ENCODE measurements at places on chromosomes 3 and 15.

- peaks cover 20% of the 10 kb centered on the region for H3K27me3 ChIP-seq
- no peak for DNase-seq
- H3K36me3 ChIP-seq, result no peaks in the 10 kb centered on the region
- peaks cover 6% of the 10 kb centered on the region for H3K4me1 ChIP-seq
- no peak overlapping the region for H3K4me3 ChIP-seq
Measured at GRCh38 chr3:10470120-10471053, 35.0 kb downstream of the ATP2B2 start.

DNA sequence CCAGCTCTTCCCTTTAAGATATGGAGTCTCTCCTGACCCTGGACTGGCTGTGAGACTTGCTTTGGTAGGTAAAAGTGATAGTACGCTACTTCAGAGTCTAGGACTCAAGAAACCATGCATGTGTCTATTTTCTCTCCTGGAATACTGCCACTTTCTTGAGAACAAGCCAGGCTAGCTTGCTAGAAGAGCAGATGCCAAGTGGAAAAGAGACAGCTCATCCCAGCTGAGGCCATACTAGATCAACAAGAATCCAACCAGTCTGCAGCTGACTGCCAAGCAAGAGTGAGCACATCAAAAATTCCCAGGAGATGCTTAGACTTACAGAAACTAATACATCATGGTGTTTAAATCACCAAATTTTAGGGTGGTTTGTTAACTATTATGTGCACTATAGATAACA lies 208.3 kb upstream of the RBMS3 start:
- no peak overlapping the region for H3K27ac ChIP-seq
- DNase-seq, result no peak
- no peaks in the 10 kb centered on the region for H3K27me3 ChIP-seq
- no peaks in the 10 kb centered on the region for H3K4me1 ChIP-seq

GRCh38 chr3:130973406-130973805 lies 53.2 kb downstream of the ASTE1 start:
- no peaks in the 10 kb centered on the region for H3K27me3 ChIP-seq
- H3K27ac ChIP-seq, result no peak overlapping the region
- no peaks in the 10 kb centered on the region for H3K4me1 ChIP-seq
- H3K36me3 ChIP-seq, result peaks cover 13% of the 10 kb centered on the region
- H3K4me3 ChIP-seq, result no peak overlapping the region

DNA sequence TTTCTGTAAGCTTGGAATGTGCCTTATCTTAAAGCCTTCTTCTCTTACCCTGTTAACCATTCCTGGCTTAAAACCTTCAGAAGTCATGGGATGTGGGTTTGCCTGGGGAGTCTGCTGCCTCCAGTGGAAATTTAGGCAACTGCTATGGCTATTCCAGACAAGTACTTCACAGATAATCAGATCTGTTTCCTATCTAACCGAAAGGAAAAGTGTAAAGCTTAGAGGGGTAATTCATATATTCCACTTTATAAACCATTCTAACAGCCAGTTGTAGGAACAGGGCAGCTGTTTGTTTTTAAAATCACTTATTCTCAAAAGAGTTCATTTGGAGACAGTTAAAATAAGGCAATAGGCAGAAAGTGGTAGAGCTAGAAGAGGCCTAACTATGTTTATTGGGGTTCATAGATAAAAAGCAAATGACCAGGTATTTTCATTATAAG lies 219.9 kb downstream of the TCF12 start:
- DNase-seq, result peak; percentile 19
- H3K27ac ChIP-seq, result no peak overlapping the region
- peaks cover 35% of the 10 kb centered on the region for H3K4me1 ChIP-seq
- no peaks in the 10 kb centered on the region for H3K27me3 ChIP-seq
- no peaks in the 10 kb centered on the region for H3K36me3 ChIP-seq

DNA sequence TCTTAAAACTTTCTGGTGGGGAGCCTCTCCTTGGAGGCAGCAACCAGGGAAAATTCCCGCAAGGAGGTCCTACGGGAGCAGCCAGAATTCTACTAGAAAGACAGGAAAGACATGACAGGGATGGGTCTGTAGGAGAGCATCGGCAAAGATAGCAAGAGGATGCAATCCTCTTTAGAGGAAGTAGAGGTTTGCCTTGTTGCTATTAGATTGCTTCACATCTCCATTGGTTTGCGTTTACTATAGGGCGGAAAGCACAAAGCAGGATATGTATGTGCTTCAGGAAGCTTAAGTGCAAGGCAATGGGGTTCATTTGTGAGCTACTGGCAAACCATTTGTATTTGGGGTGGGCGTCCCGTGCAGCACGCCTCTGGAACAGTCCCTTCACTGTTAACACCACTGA lies 193.0 kb downstream of the RORA start:
- H3K36me3 ChIP-seq, result no peaks in the 10 kb centered on the region
- H3K4me1 ChIP-seq, result peaks cover 16% of the 10 kb centered on the region
- H3K27ac ChIP-seq, result no peak overlapping the region
- no peak for DNase-seq
- H3K4me3 ChIP-seq, result no peak overlapping the region

All from progenitor cell of endocrine pancreas (in vitro differentiated cells).